ENCODE measurements at places on chromosomes 6 and 20. TPM values are rescaled to one million over a fixed set of nuclear protein-coding genes. Genes with fewer than 3 reads are reported as not detected.

DNA sequence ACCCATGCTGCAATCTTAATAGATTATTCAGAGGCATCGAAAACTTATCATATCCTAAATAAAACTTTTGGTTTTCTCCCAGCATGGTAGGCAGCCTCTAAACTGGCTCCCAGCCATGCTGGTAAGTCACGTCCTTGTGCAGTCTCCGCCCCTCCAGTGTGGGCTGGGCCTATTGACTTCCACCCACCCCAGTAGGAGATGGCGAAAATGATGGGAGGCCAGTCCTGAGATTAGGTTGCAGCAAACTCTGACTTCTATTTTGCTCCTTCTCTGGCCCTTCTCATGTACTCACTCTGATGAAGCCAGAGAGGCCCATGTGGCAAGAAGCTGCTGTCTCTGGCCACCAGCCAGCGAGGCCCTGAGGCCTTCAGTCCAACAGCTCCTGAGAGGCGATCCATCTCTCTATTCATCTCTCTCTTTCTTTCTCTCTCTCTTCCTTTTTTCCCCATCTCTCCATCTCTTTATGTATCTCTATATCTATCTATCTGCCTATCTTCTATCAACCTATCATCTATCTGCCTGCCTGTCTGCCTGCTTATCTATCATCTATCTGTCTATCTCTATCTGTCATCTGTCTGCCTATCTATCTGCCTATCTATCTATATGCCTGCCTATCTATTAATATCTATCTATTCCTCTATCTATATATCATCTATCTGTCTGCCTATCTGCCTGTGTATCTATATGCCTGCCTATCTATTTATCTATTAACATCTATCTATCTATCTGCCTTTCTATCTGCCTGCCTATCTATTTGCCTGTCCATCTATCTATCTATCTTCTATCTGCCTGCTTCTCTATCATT, 52.7 kb upstream of the STX16 start:
- no peaks in the 10 kb centered on the region for H3K27me3 ChIP-seq
- no peaks in the 10 kb centered on the region for H3K36me3 ChIP-seq
- H3K27ac ChIP-seq, result no peak overlapping the region
- DNase-seq, result no peak
- no peaks in the 10 kb centered on the region for H3K4me1 ChIP-seq

GRCh38 chr6:15996030-15996429, 132.9 kb upstream of the MYLIP start:
- H3K36me3 ChIP-seq, result no peaks in the 10 kb centered on the region
- H3K27ac ChIP-seq, result no peak overlapping the region

- peaks cover 1% of the 10 kb centered on the region for H3K4me1 ChIP-seq
- H3K27me3 ChIP-seq, result no peaks in the 10 kb centered on the region
- H3K36me3 ChIP-seq, result no peaks in the 10 kb centered on the region
- H3K4me3 ChIP-seq, result no peak overlapping the region
- no peak for DNase-seq
- H3K27ac ChIP-seq, result no peak overlapping the region
Observed at GRCh38 chr20:19779634-19780033, 21.6 kb downstream of the RIN2 start.

- H3K36me3 ChIP-seq, result no peaks in the 10 kb centered on the region
- H3K4me3 ChIP-seq, result no peak overlapping the region
- DNase-seq, result no peak
Observed at GRCh38 chr6:56794421-56794820, 151.7 kb upstream of the DST start.

- no peak for DNase-seq
- H3K27ac ChIP-seq, result no peak overlapping the region
- no peaks in the 10 kb centered on the region for H3K27me3 ChIP-seq
- H3K4me3 ChIP-seq, result no peak overlapping the region
- H3K36me3 ChIP-seq, result peaks cover 51% of the 10 kb centered on the region
Observed at GRCh38 chr6:37438930-37439329, 5.9 kb downstream of the CMTR1 start.

DNA sequence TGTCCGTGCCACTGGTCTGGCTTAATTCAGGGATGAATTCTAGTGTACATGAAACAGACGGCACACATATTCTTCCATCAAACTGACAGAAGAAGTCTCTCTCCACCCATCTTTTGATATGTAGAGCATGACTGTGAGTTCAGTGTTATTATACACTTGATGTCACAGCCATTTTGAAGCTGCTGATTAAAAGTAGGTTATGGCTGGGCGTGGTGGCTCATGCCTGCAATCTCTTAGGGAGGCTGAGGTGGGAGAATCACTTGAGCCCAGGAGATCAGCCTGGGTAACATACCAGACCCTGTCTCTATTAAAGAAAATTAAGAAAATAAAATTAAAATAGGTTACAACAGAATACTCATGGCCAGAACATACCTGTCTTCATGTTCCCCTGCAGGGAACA, 20.7 kb downstream of the C6orf15 start:
- no peaks in the 10 kb centered on the region for H3K36me3 ChIP-seq
- no peak overlapping the region for H3K27ac ChIP-seq
- no peak for DNase-seq
- peaks cover 13% of the 10 kb centered on the region for H3K4me1 ChIP-seq
- no peak overlapping the region for H3K4me3 ChIP-seq

DNA sequence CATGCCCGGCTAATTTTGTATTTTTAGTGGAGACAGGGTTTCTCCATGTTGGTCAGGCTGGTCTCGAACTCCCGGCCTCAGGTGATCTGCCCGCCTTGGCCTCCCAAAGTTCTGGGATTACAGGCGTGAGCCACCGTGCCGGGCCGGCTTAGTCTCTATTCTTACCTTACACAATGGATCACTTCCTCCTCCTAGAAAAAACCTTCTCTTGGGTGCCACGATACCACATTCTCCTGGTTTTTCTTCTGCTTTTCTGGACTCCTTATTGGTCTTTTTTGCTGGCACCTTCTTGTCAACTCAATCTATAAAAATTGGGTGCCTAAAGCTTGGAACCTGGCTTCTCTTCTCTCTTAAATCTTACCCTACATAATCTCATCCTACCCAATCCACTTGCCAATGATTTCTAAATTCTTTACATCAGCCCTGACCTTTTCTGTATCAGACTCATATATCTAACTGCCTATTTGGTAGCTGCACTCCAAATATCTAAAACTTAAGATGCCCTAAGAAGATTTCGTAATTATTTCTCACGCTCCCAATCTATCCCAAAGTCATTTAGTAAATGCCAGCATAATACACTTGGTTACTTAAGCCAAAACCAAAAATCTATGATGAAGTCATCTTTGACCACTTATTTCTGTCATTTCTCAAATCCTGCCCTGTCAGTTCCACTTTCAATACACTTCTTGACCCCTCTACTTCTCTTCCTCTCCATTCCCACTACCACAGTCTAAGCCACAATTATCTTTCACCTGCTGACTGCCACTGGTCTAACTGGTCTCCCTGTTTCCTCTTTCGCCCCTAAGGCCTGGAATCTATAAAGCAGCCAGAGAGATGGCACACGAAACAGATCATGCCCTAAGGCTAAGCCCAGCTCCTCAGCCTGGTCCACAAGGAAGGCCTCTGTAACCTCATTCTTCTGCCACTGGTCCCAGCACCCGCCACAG, 43.2 kb downstream of the ELMO2 start:
- peak overlapping the region; percentile 97 for H3K4me3 ChIP-seq
- no peak for DNase-seq
- no peaks in the 10 kb centered on the region for H3K27me3 ChIP-seq
- no peaks in the 10 kb centered on the region for H3K36me3 ChIP-seq

- H3K27me3 ChIP-seq, result no peaks in the 10 kb centered on the region
- H3K4me3 ChIP-seq, result no peak overlapping the region
- H3K4me1 ChIP-seq, result no peaks in the 10 kb centered on the region
- DNase-seq, result no peak
- no peaks in the 10 kb centered on the region for H3K36me3 ChIP-seq
Observed at GRCh38 chr6:132202574-132202973, 198.7 kb downstream of the MOXD1 start.

- no peaks in the 10 kb centered on the region for H3K27me3 ChIP-seq
- DNase-seq, result no peak
- no peaks in the 10 kb centered on the region for H3K36me3 ChIP-seq
Observed at GRCh38 chr6:108106261-108106660, 31.7 kb upstream of the OSTM1 start.

DNA sequence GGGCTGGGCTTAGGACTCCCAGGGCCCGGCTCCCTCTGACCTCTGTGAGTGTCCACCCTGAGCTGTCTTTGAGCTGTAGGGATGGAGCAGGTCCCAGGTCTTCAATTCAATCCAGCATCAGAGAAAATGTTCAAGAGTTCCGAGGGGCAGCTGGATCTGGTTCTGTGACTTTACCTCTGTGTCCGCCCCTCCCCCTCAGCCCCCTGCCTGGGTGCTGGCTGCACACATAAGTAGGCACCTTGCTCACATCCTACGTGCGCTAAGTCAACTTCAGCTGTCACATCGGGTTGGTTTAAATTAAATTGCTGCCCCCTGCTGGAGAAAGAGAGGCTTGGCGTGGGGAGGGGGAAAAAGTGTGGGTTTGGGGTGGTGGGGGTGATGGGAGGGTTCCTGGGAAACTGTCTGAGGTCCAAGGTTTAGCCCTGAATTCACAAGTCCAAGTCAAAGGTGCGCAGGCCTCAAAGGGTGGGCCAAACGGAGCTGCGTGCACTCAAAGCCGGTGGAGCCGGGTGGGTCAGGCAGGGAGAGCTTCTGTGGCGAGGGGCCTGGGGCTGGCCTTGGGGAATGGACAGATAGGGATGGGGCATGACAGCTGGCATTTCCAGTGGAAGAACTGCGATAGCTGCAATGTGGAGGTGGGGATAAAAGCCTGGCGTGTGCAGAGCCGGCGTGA, 3.0 kb downstream of the WFDC5 start:
- no peak overlapping the region for H3K27ac ChIP-seq
- no peaks in the 10 kb centered on the region for H3K4me1 ChIP-seq
- H3K27me3 ChIP-seq, result no peaks in the 10 kb centered on the region
- no peak overlapping the region for H3K4me3 ChIP-seq
- peak; percentile 47 for DNase-seq

DNA sequence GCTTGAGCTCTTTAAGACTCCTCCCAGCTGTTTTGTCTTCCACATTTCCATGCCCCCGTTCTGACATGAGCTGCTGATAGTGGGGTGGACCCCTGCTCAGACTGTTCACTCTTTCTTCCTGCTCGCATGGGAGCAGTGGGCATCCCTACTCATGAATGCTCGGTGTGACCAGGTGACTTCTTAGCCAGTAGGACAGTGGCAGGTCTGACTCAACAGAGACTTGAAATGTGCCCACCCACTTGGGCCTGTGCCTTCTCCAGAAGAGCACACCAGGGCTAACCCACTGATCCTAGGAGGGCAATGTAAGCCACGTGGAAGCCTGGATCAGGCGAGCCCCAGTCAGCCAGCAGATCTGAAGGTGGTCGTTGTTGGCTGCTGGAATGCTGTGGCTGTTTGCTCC, 582.0 kb downstream of the QKI start:
- H3K4me3 ChIP-seq, result no peak overlapping the region
- no peaks in the 10 kb centered on the region for H3K36me3 ChIP-seq
- no peaks in the 10 kb centered on the region for H3K4me1 ChIP-seq
- no peak overlapping the region for H3K27ac ChIP-seq
- H3K27me3 ChIP-seq, result no peaks in the 10 kb centered on the region
- DNase-seq, result no peak

GRCh38 chr6:88763160-88763559, 200.3 kb downstream of the RNGTT start:
- DNase-seq, result no peak
- no peaks in the 10 kb centered on the region for H3K27me3 ChIP-seq
- H3K4me3 ChIP-seq, result no peak overlapping the region
- H3K4me1 ChIP-seq, result peaks cover 16% of the 10 kb centered on the region
- no peak overlapping the region for H3K27ac ChIP-seq

DNA sequence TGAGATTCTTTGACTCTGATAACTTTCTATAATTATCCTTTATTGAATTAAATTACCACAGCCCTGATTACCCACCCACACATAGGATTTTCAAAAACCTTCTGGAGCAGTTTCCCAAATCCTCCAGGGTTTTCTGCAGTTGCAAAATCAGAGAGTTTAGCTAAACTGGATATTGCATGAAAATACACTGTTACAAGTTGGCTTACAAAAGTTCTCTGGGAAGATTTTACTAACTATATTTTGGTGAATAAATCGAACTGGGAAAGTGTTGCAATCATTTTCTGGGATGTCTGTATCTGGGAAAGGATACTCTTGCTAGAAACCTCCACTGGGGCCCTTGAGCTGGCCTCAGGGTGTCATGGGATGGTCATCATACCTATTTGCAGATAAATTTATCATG, 97.6 kb upstream of the STMND1 start:
- H3K4me1 ChIP-seq, result no peaks in the 10 kb centered on the region
- H3K4me3 ChIP-seq, result no peak overlapping the region
- DNase-seq, result no peak
- no peaks in the 10 kb centered on the region for H3K27me3 ChIP-seq
- no peaks in the 10 kb centered on the region for H3K36me3 ChIP-seq
- no peak overlapping the region for H3K27ac ChIP-seq

GRCh38 chr6:19795211-19795610, 42.0 kb upstream of the ID4 start:
- no peak for DNase-seq
- H3K27ac ChIP-seq, result no peak overlapping the region
- H3K27me3 ChIP-seq, result no peaks in the 10 kb centered on the region
- no peak overlapping the region for H3K4me3 ChIP-seq
- no peaks in the 10 kb centered on the region for H3K4me1 ChIP-seq

- peaks cover 2% of the 10 kb centered on the region for H3K36me3 ChIP-seq
- no peak overlapping the region for H3K4me3 ChIP-seq
- peak overlapping the region; percentile 8 for H3K27ac ChIP-seq
- DNase-seq, result peak; percentile 51
Observed at GRCh38 chr6:31352310-31352682, 4.7 kb downstream of the HLA-B start.

DNA sequence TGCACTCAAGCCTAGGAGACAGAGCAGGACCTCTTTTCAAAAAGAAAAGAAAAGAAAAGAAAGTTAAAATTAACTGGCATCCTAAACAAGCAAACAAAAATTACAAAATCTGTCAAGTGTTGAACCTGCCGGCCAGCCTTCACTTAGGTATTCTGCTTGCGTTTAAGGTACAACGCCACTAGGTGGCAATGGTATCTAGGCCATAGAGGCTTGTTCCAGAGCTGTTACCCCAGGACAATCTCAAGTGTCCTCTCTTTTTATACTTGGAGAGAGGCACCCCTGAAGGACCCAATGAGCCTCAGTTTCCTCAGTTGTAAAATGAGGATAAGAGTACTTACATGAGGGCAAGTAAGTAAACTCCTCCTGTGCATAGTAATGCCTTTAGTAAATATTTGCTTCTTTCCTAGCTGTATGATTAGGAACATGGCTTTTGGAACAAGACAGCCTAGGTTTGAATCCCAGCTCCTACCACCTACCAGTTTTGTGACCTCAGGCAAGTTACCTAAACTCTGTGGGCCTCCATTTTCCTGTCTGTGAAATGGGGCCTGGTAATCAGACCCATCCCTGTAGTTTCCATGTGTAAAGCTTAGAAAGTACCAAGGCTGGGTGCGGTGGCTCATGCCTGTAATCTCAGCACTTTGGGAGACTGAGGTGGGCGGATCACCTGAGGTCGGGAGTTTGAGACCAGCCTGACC, 5.8 kb upstream of the PACSIN1 start:
- peaks cover under 1% of the 10 kb centered on the region for H3K4me1 ChIP-seq
- DNase-seq, result peak; percentile 66
- no peaks in the 10 kb centered on the region for H3K27me3 ChIP-seq
- H3K4me3 ChIP-seq, result no peak overlapping the region
- H3K36me3 ChIP-seq, result no peaks in the 10 kb centered on the region
- no peak overlapping the region for H3K27ac ChIP-seq

DYNLT2 gene
- total RNA-seq, result 7.2 TPM

SLC22A1 gene
- total RNA-seq, result 1.5 TPM

VEGFA gene
- 4.9 TPM for total RNA-seq

CALHM4 gene
- total RNA-seq, result not detected

SAMD10 gene
- total RNA-seq, result 12.7 TPM

COX7A2 gene
- total RNA-seq, result 160 TPM

OOEP gene
- total RNA-seq, result 0.97 TPM

All from B cell (primary cell).